ENCODE measurements at places on chromosomes 2 and 18.

DNA sequence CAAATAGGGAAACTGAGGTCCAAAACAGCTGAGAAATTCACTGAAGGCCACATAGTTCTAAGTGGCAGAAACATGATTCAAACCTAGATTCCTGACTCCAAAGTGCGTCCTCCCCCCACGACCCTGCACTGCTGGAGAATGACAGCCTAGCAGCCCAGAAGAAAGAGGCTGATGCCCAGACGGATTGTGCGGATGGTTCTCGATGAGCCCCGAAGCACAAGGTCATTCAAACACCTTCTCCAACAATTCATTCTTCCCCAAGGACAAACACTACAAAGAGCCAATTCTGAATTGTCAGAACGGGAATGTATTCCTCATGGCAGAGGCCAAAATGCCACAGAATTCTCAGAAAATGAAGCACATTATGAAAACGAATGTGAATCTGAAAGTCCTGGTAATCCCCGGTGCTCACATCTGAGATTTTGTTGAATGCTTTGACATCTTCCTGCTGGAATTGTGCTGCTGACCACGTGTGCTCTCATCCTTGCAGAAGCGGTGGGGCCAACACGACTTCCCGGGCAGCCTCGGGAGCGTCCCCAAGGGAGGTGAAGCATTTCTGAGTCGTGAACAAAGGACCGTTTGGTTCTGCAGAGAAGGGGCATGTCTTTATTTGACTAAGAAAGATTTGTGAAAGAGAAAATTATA is 337.0 kb downstream of the EIPR1 start:
- no peak for DNase-seq

DNA sequence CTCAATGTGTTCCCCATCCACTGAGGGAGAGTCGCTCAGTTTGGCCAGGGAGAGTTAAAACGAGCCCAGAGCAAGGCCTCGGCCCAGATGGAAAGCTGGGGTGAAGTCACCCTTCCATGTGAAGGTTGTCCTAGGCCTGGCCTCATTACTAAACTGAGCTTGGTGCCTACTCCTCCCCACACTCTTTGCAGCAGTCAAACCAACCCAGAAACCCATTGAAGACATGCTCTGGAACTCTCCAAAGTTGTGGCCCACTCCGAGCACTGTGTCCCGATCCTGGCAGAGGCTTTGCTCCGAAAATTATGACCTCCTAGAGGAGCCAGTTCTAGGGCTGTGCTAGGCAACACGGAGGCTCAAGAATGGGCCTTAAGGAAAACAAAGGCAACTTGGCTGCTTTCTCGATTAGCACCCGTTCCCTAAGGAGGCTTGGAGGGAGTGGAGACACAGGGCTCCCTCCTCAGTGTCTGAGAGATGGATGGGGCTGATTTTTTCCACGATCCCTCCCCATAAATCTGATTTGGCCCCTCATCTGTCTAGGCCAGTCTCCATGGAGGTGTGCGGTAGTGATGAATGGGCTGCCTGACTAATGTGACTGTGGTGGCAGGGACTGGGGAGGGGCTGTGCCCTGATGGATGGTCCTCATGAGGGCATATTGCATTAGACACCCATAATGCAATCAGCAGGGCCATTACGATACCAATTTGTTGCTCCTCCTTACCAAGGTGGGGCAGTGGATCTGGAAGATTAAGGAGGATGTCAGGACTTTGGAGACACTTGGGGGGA is 11.7 kb upstream of the CYP26B1 start:
- no peak for DNase-seq

DNA sequence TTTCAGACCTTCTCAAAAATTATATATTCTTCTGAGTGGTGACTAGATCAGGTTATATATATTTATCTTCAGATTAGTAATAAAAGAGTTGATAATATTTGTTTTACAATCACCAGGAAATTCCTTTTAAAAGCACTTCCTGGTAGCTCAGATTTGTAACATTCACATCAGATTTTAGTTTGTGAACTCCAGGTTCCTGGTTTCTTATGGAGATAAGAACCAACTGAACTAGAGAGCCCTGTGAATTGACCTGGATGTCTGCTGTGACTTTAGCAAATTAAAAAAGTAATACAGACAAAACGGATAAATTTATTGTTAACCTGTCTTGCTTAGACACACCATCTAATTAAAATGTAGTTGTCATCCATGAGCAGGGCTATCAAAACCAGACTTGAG is 868.7 kb downstream of the BCL11A start:
- DNase-seq = no peak

- peak; percentile 83 for DNase-seq
These were observed 4.3 kb downstream of the IGFBP5 start for GRCh38 chr2:216690853-216691741.

- no peak for DNase-seq
These were observed 14.3 kb upstream of the SLC25A52 start for GRCh38 chr18:31774962-31775361.

- no peak for DNase-seq
These were observed 112.3 kb upstream of the CAVIN2 start for GRCh38 chr2:191959209-191959608.

DNA sequence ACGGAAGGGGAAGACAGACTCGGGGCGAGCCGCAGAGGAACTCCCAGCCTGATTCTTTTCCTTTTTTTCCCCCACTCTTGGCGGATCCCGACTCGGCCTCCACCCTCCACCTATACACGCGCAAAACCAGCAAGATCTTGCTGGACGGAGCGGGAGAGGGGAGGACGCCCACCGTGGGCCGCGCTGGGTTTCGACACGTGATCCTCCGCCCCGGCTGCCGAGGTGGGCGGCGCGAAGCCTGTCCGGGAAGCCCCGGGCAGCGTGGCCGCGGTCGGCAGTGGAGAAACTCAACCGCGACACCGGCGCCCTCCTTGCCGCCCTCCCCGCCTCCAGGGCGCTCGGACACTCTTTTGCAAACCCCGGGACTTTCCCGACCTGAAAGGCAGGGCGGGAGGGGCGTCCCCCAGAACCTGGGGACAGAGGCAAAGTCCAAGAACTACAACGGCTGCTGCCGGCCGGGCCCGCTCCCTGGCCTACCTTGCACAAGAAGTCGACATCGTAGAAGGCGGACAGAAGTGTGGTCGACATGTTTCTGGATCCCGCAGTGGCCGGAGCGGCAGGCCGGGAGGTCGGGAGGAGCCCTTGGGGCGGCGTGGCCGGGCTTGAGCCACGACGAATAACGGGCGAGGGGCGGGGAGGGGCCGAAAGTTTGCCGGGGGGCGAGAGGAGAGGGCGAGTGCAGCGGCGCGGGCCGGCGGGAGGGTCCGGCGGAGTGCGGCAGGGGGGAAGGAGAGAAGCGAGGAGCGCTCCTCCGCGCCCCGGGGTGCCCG is 433 bp downstream of the ZFP36L2 start:
- DNase-seq = peak; percentile 78

- DNase-seq = no peak
These were observed 87.1 kb downstream of the GPR39 start for GRCh38 chr2:132503701-132504100.

- no peak for DNase-seq
These were observed 141.4 kb upstream of the PIEZO2 start for GRCh38 chr18:11290786-11291185.

DNA sequence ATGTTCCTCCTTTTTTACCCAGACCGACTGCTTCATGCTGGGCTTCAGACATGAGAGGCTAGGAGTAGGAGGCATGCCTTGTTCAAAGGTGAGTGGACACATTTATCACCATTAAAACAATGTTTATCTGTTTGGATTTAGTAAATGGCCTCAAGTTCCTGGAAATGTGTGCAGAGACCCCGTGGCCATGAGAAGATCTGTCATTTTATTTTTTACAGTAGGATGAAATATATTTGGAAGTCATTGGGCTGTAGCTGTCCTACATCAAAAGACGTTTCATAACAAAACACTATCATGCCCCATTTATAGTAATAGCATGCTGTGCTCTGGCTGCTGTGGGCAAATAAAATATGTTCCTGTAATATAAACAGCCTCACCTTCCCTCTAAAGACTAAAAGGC is 403.9 kb upstream of the TNP1 start:
- DNase-seq = no peak

- no peak for DNase-seq
These were observed 2052.8 kb upstream of the CELF4 start for GRCh38 chr18:39618265-39619003.

DNA sequence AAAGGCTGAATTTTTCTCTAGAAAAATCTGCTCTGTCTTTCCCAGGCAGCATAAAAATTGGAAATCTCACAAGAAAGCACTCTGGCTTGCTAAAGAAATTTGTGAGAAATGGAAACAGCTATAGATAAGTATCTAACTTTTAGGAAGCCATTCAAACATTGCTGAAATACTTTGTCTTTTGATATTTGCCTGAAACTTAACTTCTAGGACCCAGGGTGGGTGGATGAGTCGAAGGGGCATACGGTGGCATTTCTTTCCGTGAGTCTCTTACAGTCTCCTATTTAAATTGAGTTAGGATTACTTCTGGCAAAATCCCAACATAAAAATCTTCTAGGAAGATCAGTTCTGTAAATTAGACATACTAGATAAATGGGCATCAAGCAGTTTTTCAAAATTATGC is 532 bp upstream of the COL3A1 start:
- DNase-seq = no peak

- DNase-seq = no peak
These were observed 34.3 kb upstream of the GPD2 start for GRCh38 chr2:156401861-156402260.

DNA sequence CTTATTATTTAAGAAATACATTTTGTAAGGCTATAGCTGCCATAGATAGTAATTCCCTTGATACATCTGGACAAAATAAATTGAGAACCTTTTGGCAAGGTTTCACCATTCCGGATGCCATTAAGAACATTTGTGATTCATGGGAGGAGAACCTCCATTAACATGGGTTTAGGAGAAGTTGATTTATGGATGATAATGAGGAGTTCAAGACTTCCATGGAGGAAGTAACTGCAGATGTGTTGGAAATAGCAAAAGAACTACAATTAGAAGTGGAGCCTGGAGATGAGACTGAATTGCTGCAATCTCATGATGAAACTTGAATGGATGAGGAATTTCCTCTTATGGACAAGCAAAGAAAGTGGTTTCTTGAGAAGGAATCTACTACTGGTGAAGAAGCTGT is 17.3 kb downstream of the PHLPP1 start:
- DNase-seq = no peak

DNA sequence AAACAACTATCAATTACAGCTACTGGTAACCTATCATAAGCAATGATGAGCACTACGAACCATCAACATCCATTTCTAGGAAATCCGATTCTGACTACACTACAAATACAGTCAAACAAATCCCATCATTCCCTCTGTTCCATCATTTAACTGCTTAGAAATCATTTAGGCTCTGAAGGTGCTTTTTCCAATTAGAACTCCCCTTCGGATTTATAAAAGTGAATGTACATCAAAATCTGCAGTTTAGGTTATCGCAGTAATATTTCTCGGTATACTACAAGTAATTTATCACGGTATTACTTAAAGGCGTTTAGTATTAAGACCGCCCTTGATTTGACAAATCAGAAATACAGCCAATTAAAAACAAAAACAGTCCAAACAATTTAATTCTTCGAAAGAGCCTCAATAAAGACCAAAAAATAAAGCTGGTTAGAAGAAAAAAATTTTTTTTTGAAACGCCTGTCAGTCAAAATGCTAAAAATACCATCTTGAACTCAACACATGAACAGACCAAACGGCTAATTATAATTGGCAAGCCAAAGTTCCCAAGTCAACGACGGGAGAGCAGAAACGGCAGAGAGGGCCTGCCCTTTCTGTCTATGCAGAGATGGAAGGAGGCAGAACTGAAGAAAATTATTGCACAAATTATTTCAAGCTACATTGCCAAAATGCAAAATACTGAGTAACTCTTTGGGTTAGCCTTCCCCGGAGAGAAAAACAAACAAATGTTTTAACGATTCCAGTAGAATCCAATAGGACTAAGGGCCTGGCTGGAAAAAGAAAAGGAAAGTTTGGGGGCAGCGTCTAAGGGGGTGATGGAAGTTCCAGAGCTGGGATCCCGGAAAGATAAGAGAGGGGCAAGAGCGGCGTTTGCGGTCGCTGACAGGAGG is 1.2 kb downstream of the VPS54 start:
- DNase-seq = no peak

- no peak for DNase-seq
These were observed 255.4 kb downstream of the ALPK2 start for GRCh38 chr18:58373481-58373880.

DNA sequence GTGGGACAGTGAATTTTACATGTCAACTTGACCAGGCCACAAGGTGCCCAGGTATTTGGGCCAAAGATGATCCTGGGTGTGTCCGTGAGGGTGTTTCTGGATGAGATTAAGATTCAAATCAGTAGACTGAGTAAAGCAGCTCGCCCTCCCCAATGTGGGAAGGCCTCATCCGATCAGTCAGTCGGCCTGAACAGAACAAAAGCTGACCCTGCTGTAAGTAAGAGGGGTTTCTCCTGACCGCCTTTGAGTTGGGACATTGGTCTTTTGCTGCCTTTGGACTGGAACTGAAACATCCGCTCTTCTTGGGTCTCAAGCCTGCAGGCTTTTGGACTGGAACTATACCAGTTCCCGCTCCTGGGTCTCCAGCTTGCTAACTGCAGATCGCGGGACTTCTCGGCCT is 233.3 kb downstream of the KLHL29 start:
- DNase-seq = no peak

DNA sequence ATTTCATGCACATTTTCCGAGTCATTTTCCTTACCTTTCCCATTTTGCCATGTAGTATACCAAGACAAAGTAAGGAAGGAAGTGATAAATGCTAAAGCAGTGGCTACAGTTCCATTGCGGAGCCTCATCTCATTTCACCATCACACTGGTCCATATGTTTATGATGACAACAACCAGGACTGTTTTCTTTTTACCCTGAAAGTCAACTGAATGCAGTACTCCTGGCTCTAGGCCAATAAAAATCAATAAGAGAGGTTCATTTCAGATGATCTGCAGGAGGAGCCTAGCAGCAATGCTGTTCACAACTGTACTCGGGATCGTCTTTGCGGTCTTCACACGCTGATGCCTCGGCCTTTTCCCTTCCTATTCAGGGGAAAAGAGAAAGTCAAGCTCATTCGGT is 4.7 kb downstream of the MGAT4A start:
- no peak for DNase-seq

DNA sequence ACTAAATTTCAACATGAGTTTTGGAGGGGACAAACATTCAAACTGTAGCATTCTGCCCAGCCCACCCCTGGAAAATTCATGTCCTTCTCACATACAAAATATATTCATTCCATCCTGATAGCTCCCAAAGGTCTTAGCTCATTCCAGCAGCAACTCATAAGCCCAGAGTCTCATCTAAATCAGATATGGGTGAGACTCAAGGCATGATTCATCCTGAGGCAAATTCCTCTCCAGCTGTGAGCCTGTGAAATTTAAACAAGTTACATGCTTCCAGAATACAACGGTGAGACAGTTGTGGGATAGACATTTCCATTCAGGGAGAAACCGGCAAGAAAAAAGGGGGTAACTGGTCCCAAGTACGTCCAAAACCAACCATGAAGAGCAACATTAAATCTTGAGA is 43.5 kb upstream of the FAHD2A start:
- DNase-seq = no peak

GRCh38 chr2:64234150-64234549 is 89.9 kb upstream of the PELI1 start:
- no peak for DNase-seq

Measured in ovary (tissue), 10 donors.